ENCODE measurements at places on chromosomes 6 and 20.

DNA sequence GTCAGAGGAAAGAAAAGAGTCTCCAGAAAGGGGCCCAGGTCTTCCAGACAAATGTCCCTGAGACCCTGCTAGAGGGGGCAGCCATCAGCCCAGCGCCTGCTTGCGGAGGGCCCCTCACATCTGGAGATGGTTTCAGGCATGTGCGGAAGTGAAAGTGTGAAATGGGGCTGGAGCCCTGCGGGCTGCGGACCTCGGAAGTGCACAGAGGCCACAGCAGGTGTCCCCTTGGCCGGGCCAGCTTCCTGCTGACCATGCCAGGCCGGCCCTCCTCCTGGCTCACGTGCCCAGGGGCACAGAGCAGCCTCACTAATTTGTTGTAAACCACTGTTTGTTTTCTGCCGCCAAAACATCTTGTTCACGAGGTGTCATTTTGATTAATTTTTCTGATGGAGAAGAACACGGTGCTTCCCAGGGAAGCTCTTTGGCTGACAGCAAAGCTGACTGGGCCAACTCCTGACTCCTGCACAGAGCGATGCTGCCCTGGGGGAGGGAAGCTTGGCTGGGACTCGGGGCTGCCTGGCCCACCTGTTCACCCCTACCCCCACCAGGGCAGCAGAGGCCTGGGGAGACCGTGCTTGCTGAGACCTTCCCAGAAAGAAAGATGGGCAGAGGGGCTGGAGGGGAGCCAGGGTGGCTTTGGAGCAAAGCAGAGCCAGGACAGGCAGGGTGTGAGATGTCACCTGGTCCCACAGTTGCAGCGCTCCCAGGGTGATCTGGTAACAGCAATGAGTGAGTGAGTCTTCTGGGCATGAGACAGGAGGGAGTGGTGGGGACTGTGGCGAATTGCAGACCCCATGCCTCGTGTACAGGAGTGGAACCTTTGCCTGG, 54.2 kb downstream of the BCAS4 start:
- DNase-seq, result no peak

DNA sequence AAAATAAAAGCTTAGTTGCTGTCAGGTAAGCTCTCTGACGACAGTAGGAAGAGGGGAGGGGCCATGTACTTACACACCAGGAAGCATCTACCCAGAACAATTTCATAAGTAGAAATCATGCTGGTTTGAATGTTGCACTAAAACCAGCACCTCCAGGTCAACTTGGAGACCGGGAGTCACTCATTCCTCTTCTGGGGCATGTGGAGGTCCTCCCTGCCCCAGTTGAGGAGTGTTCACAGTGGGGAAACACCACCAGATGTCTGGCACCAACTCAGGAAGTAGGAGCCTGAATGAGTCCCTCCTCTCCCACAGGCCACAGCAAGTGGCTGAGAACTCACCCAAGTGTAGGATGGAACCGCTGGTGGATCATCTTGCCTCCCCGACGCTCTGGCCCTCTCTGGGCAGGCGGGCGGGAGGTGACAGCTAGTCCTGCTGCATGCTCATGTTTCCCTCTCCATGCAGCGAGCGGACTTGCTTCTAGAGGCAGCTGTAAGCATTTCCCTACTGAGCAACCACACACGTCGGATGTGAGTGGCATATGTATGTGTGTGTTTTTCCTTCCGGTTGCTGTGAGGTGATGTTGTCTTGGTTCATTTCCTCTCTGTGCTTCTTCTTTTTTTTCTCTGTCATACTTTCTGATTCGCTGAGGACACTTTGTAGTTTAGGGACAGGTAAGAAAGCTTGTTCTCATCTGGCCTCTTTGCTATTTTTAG, 149.5 kb upstream of the NEDD9 start:
- peak; percentile 57 for DNase-seq

DNA sequence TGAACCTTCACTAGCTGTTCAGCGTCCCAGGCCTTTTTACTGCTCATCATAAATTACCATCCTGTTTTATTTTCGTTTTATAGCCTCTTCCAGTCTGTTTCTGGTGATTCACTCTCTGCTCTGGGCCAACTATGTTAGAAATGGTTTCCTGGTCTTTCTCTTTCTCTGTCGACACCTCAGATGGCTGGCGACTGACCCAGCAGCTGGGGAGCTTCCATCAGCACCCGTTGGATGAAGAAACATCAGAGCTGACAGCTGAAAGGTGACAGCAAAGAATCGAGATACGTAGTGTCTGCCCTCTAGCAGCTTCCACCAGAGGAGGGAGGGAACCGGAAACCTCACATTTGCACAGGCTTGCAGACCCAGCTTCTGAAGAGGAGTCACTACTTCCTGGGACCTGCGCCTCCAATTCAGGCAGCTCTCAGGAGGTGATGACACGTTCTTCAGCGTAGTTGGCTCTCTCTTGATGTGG, 82.9 kb upstream of the MLN start:
- no peak for DNase-seq

DNA sequence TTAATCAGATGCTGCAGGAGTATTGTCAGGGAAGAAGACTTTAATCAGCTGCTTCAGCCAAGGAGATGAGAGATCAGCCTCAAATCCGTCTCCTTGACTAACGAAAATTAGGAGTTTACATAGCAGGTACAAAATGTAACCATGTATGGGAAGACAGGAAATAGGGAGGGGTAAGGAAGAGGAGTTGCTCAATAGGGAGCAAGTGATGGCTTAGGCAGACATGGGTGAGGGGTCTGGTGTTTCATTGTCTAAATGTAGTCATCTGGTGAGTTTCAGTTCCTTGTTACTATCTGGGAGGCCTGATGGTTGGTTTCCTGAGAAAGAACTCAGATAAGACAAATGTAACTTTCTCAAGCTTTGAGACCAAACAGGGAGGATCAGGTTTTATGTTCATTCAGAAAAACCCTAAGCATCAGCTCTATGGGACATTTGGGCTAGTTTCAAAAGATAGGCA, 217.3 kb upstream of the SULF2 start:
- DNase-seq, result no peak

- DNase-seq, result no peak
Measured at GRCh38 chr20:58995461-58996225, 11.4 kb downstream of the CTSZ start.

GRCh38 chr6:137104926-137105325, 60.2 kb upstream of the IL20RA start:
- DNase-seq, result no peak

GRCh38 chr6:148500402-148500801, 157.8 kb downstream of the SASH1 start:
- no peak for DNase-seq

DNA sequence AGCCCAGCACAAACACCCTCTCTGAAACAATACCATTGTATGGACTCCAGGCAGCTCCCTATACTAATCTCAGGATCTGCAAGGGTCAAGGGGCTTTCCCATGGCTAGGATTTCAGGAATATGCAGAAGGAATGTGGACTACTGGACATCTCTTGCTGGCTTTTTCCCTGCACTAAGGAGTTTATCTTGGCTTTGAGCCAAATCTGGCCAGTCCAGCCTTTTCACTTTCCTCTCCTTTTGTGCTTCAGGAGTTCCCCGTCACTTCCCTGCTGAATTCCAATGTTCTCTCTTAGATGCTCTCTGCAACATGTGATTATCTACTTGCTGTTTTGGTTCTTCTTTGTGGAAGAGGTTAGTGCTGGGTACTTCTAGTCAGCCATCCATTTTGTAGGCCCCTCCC, 568.2 kb downstream of the HDGFL1 start:
- no peak for DNase-seq

DNA sequence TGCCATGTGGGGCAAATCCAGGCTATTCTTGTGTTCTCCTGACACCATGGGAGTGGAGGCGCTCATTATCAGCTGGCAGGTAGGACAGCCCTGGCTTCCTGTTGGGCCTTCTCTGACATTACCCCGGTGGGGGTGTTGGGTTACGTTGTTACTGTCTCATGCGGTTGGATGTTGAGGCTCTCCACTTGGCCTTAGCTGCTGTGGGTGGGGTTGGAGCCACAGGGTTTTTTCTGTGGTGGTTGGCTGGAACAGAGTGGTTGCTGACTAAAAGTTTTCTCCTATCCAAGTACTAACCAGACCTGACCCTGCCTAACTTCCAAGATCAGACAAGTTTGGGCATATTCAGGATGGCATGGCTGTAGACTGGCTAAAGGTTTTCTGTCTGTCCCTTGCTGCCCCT, 20.2 kb downstream of the RIPK1 start:
- DNase-seq, result no peak

GRCh38 chr20:25081065-25081729, 744 bp downstream of the VSX1 start:
- no peak for DNase-seq

GRCh38 chr6:109488001-109488400, 5.0 kb upstream of the ZBTB24 start:
- DNase-seq, result no peak

- DNase-seq, result no peak
Measured at GRCh38 chr6:126063512-126064146, 77.3 kb downstream of the TRMT11 start.

DNA sequence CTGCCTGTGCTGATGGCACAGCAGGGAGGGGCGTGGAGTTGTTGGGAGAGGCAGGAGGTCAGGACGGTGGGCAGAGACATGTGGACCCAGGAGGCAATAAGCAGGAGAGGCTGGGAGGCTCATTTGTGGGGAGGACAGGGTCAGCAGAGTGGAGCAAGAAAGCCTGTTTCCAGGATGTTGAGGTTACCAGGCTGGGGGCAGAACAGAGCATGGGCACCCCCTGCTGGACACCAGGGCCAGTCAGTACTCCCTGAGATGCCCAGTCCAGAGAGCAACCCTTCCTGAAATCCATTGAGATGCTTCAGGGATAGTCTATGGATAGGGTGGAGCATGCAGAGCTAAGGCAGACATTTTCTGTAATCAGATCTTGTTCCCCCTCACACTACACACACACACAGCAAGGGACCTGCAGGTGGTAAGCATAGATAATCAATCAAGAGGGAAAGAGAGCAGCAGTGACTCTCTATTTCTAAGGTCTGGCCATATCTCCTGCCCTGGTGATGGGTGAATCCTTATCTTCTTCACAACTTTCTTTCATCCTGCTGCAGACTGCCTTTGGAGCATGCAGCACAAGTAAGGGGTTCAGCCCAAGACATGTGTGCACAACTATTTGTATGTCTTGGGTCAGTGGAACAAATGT, 41.7 kb downstream of the MOCS1 start:
- no peak for DNase-seq

DNA sequence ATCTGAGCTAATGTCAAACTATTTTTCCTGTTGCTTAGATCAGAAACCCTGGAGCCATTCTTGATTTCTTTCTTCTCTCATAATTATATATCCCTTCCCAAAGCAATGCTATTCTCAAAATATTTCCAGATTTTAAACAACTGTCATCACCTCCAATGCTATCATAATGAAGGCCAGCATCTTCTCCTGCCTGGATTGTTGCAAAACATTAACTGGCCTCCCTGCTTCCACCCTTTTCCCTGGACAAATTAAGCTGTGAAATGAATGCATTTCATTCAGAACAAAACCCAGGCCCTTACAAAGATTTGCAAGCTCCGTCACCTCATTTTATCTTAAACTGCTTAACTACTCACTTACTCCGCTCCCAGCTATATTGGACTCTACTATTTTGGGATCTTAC, 535.3 kb upstream of the HS3ST5 start:
- DNase-seq, result no peak

GRCh38 chr6:139017227-139017626, 11.3 kb upstream of the ABRACL start:
- no peak for DNase-seq

- DNase-seq, result no peak
Measured at GRCh38 chr6:4999586-4999985, 4.3 kb downstream of the RPP40 start.

DNA sequence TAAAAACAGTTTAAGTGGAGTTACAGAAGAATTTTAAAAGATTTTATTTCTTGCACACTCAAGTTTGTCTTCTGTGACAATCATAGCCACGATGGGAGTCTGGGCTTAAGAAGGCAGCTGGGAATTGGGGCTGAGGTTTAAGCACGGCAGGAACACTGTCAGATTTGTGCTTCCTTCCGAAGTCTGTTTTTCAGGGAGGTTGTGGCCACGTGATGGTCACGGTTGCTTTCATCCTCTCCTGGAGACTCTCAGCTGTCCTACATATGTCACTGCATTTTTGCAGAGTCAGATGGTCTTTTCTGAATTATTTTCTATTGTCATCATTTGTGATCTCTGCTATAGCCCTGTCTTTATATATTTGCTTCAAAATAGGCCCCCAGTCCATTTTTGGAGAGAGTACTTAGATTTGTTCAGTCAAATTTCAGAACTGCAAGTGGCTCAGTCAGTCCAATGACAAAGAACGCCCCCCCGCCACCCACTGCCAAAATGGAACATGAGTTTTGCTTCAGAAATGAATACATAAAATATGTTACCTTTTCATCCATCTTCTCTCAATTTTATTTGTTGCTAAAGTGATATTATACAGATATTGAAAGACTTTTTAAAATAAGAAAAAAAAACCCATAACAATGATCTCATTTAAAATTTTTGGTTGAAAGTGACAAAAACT, 111.8 kb upstream of the ZFP64 start:
- DNase-seq, result peak; percentile 71

DNA sequence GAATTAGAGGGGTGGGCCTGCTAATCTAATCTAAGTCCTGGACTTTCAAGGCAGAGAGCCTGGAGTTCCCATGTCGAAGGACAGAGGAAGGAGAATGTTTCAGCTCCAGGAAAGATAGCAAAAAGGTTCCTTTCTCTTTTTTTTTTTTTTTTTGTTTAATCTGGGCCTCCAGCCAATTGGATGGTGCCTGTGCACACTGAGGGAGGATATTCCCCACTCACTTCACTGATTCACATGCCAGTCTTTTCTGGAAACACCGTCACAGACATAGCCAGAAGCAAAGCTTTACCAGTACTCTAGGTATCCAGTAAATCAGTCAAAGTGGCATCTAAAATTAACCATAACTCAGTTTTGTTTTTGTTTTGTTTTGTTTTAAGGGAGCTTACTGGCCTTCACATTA, 721.1 kb downstream of the TENT5A start:
- no peak for DNase-seq

DNA sequence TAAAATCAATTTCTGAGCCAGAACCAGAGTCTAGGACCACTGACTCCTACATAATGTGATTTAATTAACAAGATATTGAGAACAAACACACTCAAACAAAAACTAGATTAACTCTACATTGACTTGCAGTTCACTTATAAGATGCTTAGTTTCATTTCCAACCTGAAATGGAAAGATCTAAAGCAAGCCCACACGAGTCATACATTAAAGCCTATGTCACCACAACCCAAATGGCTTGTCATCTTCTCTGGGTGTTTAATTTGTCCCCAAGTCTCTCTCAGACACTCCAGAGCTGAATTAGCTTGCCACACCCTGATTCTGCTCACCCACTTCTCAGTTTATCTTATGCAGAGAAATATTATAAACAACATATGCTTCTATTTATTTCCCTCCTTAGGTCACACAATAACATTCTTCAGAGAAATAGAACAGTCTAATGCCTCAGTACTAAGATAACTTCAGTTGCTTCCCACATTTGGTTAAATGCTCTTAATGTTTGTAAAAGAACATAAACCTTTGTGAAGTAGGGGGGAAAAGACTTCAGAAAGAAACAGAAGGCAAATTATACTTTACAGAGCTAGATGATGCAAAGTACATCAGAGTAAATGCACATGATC, 8.8 kb upstream of the FBXO30 start:
- DNase-seq, result no peak

DNA sequence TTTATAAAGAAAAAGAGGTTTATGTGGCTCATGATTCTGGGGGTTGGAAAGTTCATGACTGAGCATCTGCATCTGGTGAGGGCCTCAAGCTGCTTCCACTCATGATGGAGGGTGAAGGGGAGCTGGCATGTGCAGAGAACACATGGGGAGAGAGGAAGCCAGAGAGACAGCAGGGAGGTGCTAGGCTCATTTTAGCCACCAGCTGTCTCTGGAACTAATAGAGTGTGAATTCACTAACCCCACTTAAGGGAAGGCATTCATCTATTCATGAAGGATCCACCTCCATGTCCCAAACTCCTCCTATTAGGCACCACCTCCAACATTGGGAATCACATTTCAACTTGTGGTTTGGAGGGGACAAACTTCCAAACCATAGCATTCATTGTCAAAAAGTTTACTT, 137.3 kb upstream of the PMEPA1 start:
- no peak for DNase-seq
